ENCODE measurements at places on chromosomes 2 and 18.

- DNase-seq = no peak
These were observed 173.4 kb downstream of the ANAPC1 start for GRCh38 chr2:111710613-111711012.

GRCh38 chr2:11802782-11803191, 56.4 kb downstream of the LPIN1 start:
- no peak for DNase-seq

- no peak for DNase-seq
These were observed 32.3 kb downstream of the UBXN4 start for GRCh38 chr2:135773917-135774316.

- no peak for DNase-seq
These were observed 32.0 kb upstream of the PLB1 start for GRCh38 chr2:28463893-28464292.

- no peak for DNase-seq
These were observed 145.2 kb downstream of the GALNT3 start for GRCh38 chr2:165648801-165649200.

DNA sequence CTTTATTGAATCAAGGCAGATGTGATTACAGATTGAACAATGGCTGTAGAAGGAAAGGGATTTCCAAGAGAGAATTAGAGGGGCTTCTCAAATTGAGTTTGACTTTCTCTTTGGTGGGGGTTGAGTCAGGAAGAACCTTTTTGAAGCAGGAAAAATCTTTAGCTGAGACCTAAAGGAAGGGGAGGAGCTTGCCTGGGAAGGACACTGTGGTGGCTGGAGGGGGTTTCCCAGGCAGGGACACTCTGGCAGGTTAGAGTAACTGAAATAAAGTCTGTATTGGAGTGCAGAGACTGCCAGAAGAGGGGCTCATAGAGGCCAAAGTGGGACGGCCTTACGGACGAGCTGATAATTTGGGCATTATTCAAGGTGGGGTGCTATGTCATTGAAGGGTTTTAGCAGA, 69.3 kb downstream of the NEDD4L start:
- no peak for DNase-seq

- no peak for DNase-seq
These were observed 107.5 kb downstream of the OSR1 start for GRCh38 chr2:19250906-19251305.

GRCh38 chr2:14513903-14514302, 118.6 kb upstream of the LRATD1 start:
- DNase-seq = no peak

- peak; percentile 70 for DNase-seq
These were observed 1.3 kb downstream of the SPTBN1 start for GRCh38 chr2:54457323-54458023.

GRCh38 chr2:75716406-75716805, 5.7 kb upstream of the GCFC2 start:
- DNase-seq = no peak

- DNase-seq = no peak
These were observed 146.3 kb downstream of the GCA start for GRCh38 chr2:162490052-162490717.

DNA sequence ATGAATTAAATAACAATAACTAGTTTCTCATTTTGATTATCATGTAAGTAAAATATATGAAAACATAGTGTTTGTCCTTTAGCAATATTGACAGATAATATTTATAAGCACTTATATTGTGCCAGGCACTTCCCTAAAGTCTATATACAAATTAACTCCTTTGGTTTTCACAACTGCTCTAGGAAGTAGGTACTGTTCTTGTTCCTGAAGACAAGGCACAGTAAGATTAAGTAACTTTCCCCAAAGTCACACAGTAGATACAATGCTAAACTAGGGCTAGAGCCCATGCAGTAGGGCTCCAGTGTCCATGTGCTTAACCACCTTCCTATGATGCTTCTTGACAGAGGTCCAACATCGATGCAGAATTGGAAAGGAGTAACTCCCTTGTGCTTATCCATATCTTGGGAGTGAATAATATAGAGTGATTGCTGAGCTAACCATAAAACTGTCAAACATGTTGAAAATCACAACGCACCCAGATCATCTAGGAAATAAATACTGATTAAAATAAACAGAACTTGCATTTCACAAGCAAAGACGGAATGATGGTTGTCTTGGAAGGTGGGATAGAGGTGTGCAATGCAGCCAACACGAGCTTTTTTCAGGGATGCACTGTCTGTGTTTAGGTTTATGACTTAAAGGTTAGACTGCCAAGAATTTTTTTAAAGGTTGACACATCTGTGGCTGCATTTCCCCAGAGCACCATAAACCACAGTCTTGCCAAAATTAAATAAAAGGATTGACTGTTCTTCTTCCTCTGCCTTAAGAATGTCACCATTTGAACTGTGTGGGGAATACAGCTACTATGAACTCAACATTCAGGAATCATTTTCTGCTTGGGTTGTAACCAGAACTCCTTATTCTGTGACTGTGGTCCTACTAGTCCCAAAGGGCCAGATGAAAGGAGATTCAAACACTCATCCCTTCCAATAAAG, 80.8 kb downstream of the ANKRD44 start:
- no peak for DNase-seq

- DNase-seq = no peak
These were observed 32.7 kb upstream of the ZDBF2 start for GRCh38 chr2:206241736-206242135.

- no peak for DNase-seq
These were observed 32.8 kb downstream of the MAIP1 start for GRCh38 chr2:199988151-199988550.

DNA sequence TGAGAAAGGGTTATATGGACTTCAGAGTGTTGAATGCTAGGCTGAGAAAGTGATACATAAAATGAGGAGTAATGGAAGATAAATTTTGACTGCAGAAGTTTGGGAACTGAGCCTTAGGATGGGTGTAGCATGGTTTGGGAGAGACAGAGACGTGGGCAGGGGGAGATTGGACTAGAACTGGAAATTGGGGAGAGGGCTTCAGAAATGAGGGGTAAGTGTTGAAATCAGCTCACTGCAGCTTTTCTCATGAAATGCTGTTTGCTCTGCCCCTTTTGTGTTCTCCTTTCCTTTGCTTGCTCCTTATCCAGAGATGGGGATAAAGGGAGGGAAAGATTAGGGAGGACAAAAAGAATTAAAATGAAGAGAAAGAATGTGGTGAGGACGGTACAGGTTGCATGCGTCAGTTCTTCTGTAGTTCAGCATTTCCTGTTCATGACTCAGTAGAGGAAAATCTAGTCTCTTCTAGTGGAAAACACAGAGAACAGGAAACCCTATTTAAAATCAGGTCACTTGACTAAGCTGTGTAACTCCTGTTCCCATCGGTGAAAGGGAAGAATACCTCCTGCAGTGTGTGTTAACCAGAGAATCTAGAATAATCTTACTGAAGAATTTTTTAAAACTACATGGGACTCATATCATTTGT, 105.6 kb downstream of the CRIM1 start:
- DNase-seq = no peak

Data from NCI-H1105 treated with DMSO at 0.1 percent for 48 hours (cell line).